ENCODE measurements at places on chromosomes 16 and 17.

GRCh38 chr17:28711723-28712031, at the start of gene PROCA1:
PROCA1 (minus strand) TSS chr17:28711888; CDS start chr17:28711660, 228 bp downstream.
- peak; percentile 74 for DNase-seq

DNA sequence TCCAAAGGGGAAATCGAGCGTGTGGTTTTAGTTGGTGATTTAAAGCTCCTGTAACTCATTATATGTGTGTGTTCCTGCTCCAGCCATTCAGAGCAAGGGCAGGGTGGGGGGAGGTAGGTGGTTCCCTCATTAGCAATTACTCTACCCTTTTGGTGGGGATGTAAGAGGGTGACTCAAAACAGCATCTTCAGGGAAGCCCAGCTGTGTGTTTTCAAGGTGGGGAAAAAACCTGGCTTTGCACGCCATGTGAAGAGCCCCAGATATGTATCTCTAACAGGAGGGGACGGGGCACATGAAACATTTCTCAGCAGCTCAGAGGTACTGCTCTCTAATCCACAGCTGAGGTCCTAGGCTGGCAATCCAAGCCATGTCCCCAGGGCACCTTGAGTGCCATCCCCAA, 241.3 kb upstream of the ZFHX3 start:
- DNase-seq, result no peak

GRCh38 chr17:69716556-69716955, 302.1 kb downstream of the MAP2K6 start:
- no peak for DNase-seq

DNA sequence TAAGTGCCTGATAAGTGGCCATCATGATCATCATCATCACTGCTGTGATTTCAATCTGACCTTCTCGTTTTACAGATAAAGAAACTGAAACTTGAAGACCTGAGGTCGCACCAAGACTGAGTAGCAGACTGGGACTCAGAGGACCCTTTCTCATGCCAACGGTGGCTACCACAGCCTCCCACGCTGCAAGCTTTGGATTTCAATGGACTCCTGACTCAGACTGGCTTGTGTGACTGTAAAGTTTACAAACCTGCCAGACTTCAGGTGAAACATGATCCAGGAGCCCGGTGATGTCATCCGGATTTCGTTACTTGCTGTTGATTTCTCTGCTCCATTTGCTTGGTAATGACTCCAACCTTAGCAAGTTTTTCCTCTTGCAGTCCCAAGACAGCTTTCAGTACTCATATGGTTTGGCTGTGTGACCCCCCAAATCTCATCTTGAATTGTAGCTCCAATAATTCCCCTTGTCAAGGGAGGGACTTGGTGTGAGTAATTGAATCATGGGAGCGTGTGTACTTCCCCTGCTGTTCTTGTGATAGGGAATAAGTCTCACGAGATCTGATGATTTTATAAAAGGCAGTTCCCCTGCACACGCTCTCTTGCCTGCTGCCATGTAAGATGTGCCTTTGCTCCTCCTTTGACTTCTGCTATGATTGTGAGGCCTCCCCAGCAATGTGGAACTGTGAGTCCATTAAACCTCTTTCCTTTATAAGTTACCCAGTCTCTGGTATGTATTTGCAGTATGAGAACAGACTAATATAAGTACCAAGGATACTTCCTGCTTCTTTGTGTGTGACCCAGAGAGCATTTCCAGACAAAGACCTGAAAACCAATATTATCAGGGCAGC, 26.7 kb upstream of the IRX6 start:
- no peak for DNase-seq

GRCh38 chr16:11147754-11148444, 108.1 kb downstream of the SOCS1 start:
- no peak for DNase-seq

- no peak for DNase-seq
Observed at GRCh38 chr16:27586711-27587110, 36.8 kb downstream of the KATNIP start.

All from WTC11 (cell line).